ENCODE measurements at places on chromosomes 6 and 20.

GRCh38 chr20:50089140-50089786, 23.7 kb downstream of the UBE2V1 start:
- no peak for DNase-seq

DNA sequence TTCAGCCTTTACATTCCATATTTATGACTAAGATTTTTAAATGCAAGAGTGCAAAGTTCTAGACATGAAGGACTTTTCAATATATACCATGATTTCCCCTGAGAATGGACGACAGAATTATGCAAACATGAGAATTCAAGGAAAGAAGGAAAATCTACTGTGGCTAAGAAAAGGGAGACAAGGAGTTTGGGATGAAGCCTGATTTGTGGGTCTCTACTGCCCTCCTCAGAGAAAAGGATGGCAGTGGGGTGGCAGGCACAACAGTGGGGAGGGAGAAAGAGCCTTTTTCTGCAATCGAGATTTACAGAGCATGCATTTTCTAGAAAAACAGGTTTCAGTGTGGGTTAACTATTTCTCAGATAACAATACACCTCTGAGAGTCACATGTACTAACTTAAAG, 466.9 kb upstream of the NRSN1 start:
- DNase-seq, result peak; percentile 23

DNA sequence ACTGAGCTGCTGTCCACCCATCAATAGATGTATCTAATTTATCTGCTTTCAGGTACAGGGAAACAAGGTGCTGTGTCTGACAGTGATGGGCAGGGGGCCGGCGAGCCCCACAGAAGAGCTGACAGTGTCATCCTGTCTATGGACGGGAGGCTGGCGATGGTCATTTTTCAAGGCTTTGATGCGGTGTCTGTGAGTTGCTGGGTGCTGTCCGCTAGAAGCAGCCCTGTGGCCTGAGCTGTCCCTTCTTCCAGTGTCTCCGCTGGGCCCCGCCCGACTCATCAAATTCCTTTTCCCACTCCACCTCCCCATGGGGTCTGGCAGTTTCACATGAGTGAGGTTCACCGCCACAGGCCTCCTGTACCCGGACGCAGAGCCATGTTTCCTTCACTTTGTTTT, 161.4 kb upstream of the PMEPA1 start:
- DNase-seq, result no peak

DNA sequence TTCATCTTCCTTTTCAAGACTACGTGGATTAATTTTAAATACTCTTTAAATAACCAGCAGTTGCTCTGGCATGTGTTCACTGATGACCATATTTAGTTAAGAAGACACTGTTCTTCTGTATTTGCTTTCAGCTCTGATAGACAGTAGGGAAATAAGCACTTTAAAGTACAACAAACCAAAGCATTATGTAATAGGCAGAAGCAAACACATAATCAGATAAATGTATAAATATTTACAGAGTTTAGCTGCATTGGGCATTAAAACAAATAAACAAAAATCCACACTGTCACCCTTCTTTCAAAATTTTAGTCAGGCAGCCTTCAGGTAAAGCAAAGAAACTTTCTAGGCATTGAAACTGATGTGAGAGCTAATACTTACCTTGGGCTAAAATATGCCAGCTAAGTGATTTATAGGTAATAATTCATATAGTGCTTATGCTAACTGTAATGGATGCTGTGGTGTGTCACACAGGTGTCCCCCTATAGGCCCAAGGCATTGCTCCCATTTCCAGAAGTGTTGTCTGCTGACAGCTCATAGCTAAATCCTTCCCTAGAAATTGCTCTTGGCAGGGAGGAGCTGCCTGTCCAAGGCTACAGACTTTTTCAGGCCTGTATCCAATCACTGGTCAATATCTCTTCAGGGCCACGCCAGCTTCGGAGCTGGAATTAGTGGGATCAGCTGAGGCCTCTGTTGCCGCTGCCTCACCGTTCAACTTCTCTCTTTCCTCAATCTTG, 111.5 kb upstream of the CITED2 start:
- DNase-seq, result no peak

DNA sequence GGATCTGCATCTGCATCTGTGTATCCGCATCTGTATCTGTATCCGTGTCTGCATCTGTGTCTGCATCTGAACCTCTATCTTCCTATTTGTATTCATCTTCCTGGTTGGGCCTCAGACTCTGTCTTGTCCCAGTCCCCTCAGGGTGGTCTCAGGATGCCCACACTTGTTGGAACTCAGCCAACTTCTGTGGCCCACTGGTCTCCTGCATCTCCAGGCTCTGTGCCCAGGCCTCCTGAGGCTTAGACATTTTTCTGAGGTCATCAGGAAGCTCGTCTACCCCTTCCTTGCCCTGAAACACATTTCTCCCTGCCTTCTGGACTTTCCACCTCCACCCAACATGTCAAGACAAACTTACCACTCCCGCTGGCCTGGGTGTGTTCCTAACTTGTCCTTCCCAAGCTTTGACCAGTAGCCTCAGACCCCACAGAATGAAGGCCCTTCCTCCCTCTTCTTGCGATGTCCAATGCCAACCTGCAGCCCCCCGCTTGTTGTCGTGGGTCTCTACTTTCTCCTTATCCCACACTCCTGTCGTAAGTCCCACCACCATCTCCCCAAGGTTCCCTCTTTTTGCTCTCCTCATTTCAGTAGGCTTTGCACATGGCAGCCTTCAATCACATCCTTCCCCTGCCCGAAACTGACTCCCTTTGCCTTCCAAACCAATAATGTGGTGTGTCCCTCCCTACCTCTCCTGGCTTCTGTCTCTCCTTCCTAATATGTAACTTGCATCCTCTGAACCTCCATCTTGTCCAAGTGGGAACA, 176.5 kb downstream of the DLL1 start:
- no peak for DNase-seq

GRCh38 chr20:58776109-58776508, 74.6 kb downstream of the GNAS-AS1 start:
- DNase-seq, result no peak

DNA sequence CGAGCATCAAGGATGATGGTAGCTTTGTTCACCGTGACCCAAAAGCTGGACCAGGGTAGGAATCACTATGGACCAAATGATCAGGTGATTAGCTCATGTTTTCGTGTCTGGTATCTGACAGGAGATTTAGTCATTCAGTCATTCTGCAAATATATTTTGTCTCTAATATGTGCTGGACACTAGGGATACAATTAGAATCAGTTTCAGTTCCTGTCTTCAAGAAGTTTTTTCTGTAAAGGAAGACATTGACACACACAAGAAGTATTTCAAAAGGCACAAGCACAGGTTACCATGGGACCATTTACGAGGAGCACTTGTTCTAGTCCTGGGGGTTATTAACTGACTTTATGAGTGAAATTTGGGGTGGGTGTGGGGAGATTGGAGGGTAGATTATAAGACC, 244.9 kb downstream of the HIVEP2 start:
- no peak for DNase-seq

- DNase-seq, result no peak
Observed at GRCh38 chr20:9354579-9354978, 159.8 kb upstream of the LAMP5 start.

- no peak for DNase-seq
Observed at GRCh38 chr20:50594591-50595432, 84.6 kb downstream of the PTPN1 start.

DNA sequence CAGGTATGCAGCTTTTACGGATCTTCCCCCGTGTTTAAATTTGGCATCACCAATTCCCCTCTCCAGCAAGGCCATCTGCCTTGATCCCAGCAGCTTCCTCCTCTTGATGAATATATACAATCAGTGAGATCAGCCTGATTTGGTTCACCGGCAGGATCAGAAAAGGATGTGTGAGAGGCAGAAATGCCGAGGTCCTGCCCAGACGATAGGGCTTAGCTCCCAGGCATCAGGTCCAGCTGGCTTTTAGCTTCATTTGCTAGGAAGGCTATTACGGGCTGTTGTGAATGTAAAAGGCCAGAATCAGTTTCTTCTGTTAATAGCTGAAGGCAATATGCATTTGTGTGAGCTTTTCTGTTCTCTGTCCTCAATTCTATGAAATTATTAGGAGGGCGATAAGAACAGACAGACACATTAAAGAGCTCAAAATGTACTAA, 372.8 kb downstream of the BTBD9 start:
- no peak for DNase-seq

- no peak for DNase-seq
Observed at GRCh38 chr6:84362193-84362821, 134.9 kb upstream of the CEP162 start.

- DNase-seq, result peak; percentile 54
Observed at GRCh38 chr6:113909224-113909856, 52.2 kb downstream of the MARCKS start.

DNA sequence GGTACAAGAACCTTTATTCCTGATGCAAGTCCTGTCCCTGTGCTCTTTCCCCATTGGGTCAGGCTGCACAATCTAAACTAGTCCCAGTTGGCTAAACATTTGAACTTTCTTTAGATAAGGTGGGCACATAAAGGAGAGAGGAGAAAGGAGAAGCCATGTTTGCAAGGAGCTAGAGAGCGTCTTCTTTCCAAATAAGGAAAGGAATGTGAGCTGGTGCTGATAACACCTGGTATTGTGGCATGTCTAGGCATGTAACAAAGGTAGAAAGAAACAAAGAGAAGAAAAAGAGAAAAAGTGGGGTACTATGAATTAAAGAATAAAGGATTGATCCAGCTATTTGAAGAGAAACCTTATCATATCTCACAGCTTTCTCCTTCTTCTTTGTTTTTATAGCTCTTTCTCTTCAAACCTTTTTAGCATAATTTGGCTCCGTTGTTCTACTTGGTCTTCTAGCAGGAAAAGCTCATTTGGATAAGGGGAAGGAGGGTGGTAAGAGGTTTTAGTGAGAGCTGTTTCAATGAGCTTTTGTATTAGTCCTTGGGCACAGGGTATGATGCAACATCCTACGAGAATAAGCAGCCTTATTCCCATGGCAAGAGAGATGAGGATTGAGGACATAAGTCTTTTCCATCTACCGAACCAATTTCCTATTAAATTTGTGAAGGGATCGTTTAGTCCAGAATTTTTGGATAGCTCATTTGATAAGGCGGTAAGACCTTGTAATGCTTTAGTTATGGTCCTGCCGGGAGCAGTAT, 415.5 kb upstream of the MAN1A1 start:
- no peak for DNase-seq

DNA sequence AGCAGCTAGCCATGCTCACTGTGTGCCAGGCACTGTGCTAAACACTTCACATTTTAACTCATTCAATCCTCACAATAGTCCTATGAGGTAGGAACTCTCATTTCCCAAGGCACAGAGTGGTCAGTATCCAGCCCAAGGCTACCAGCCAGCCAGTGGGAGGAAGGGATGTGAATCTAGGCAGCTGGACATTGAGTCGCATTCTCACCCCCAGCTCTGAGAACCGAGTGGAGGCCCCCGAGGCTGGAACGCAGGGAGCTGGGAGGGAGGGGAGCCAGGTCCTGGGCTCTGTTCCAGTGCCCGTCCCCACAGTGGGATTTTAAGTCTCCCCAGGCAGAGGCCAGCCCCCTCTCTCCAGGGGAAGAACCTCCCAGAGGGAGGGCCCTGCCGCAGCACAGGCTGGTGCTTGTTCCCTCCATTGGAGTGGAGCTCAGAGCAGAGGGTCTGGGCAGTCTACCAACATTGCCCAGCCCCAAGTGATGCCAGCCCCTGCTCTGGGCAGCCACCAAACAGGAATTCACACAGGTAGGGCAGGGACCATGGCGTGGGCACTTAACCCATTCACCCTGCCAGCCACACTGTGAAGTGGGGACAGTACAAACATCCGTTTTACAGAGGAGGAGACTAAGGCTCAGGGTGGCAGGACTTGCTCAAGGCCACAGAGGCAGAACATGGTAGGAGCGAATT, 131.3 kb downstream of the CEBPB start:
- DNase-seq, result no peak

GRCh38 chr6:159982731-159983506, 14.0 kb downstream of the IGF2R start:
- peak; percentile 77 for DNase-seq

GRCh38 chr20:56392881-56393482, 537 bp downstream of the CSTF1 start:
- no peak for DNase-seq

GRCh38 chr20:63232235-63233060, 3.3 kb upstream of the BIRC7 start:
- peak; percentile 97 for DNase-seq

DNA sequence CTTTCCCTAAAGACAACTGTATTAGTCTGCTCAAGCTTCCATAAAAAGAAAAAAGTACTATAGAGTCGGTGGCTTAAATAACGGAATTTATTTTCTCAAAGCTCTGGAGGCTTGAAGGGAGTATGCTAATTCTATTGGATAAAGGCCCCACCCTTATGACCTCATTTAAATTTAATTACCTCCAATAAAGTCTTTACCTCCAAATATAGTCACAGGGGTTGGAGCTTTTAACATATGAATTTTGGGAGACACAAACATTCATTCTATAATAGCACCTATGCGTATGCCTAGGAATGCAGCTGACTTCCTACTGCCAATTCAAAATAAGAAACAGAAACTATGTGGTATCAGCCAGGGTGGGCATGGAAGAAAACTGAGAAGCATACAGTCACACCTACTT, 25.4 kb downstream of the KIAA0319 start:
- no peak for DNase-seq

- no peak for DNase-seq
Observed at GRCh38 chr20:19741924-19742323, 16.1 kb upstream of the RIN2 start.

- DNase-seq, result no peak
Observed at GRCh38 chr20:14807224-14807623, 469.8 kb upstream of the FLRT3 start.

DNA sequence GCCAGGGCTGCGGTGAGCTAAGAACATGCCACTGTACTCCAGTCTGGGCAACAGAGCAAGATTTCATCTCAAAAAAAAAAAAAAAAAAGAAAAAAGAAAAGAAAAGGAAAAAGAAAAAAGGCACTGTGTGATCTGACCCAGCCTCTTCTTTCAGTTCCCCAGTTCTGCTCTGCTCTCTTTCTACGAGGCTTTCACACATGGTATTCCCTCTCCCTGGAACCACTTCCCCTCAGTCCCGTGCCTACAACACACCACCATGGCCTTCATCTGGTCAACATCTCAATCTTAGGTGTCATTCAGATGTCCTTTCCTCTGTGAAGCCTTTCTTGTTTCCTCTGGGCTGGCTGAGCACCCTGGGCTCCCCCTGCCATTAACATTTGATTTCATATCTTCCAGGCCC, 2.3 kb upstream of the DSN1 start:
- no peak for DNase-seq

DNA sequence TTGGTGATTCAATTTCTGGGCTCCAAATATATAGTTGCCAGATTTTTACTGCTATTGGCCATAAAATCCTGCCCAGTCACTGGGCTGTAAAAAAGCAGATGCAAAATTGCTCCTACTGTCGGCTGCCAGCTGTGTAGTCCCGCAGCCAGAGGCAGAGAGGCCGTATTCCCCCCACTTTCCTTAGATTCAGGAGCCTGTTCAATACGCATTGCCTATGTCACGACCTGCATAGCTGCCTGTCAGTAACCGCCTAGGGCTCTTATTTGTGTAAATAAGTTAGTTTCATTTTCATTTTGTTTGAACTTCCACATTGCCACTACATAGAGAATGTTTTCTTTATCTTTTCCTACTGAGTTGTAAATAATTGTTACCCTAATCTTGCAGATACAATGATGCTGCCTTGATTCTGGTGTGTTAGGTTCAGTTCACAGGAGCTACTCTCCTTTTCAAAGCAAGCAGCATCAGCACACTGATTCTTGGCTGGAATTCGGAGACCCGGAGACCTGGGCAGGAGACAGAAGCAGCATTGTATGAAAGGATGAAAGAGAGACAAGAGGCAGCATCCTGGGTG, 46.0 kb upstream of the UST start:
- DNase-seq, result peak; percentile 40
